ENCODE measurements at places on chromosomes 1 and 21.
A peak's percentile ranks its signal among the peaks of the same experiment; 100 is the strongest.

DNA sequence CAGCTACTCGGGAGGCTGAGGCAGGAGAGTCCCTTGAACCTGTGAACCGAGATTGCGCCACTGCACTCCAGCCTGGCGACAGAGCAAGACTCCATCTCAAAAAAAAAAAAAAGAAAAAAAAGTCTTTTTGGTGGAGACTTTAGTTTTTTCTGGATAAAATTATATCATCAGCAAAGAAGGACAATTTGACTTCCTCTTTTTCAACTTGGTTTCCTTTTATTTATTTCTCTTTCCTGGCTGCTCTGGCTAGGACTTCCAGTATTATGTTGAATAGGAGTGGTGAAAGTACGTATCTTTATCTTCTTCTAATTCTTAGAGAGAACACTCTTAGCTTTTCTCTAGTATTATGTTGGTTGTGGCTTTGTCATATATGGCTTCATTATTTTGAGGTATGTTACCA, 130.8 kb downstream of the PCBP3 start:
- no peaks in the 10 kb centered on the region for H3K27me3 ChIP-seq
- no peaks in the 10 kb centered on the region for H3K36me3 ChIP-seq
- DNase-seq: no peak
- H3K27ac ChIP-seq: no peak overlapping the region
- no peaks in the 10 kb centered on the region for H3K4me1 ChIP-seq
- H3K4me3 ChIP-seq: no peak overlapping the region

DNA sequence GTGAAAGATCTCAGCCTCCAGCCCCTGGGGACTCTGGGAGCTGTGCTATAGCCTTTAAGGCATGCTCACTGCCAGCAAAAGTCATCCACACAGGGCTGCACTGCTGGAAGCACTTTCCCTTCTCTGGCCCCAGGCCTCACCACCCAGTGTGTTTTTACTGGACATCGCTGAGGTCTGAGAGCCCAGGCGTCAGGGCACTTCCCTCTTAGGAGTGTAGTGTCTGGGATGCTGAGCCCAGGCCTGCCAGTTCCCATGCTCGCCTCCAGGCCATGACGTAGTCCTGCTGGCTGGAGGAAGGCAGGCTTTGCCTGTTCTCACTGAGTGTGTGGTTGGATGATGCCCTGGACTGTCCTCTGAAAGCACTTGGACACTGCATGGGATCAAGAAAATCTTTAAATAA, 101.2 kb downstream of the GDAP2 start:
- H3K4me3 ChIP-seq: no peak overlapping the region
- no peaks in the 10 kb centered on the region for H3K36me3 ChIP-seq
- H3K4me1 ChIP-seq: peaks cover 10% of the 10 kb centered on the region
- no peak for DNase-seq

- peaks cover 4% of the 10 kb centered on the region for H3K27me3 ChIP-seq
- H3K36me3 ChIP-seq: no peaks in the 10 kb centered on the region
- DNase-seq: no peak
Measured at GRCh38 chr1:243890576-243890975, 40.5 kb upstream of the AKT3 start.

GRCh38 chr1:218317061-218317460, 28.1 kb upstream of the TGFB2 start:
- no peaks in the 10 kb centered on the region for H3K27me3 ChIP-seq
- H3K27ac ChIP-seq: no peak overlapping the region
- DNase-seq: no peak
- H3K4me1 ChIP-seq: no peaks in the 10 kb centered on the region

DNA sequence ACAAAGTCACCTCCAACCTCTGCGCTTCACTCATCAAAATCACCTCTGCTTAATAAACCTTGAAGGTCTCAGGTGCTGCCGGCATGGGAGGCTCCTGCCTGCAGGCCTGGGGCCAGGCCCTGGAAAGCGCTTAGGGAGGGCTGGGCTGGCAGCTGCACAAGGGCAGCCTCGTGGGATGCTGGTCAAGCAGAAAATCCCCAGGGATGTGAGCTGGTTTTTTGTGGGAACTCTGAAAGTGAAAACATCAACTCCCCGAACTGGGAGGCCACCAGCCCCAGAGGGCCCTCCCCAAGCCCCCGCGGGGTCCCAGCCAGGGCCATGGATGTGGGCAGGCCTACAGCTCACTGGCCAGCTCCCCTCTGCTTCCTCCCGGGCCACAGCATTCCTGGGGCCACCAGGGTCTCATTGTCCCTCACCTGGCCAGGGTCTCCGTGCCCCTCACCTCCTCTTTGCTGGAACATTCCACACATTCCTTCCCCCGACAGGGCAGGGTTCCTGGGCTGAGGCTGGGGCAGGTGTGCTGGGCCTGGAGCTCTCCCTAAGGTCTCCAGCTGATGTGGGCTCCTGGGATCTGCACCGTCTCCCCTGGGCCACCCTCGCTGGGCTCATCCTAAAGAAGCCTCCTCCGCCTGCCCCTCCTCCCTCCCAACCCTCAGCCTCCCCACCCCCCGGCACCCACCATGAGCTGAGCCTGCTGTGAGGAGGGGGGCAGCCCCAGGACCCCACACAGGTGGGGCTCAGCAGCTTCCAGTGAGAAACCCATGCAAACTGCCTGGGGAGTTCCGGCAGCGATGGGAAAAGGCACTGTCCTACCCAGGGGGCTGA, 36.0 kb upstream of the POFUT2 start:
- no peaks in the 10 kb centered on the region for H3K36me3 ChIP-seq
- DNase-seq: peak; percentile 38
- peaks cover 45% of the 10 kb centered on the region for H3K4me1 ChIP-seq
- no peak overlapping the region for H3K27ac ChIP-seq
- H3K27me3 ChIP-seq: no peaks in the 10 kb centered on the region
- H3K4me3 ChIP-seq: no peak overlapping the region

DNA sequence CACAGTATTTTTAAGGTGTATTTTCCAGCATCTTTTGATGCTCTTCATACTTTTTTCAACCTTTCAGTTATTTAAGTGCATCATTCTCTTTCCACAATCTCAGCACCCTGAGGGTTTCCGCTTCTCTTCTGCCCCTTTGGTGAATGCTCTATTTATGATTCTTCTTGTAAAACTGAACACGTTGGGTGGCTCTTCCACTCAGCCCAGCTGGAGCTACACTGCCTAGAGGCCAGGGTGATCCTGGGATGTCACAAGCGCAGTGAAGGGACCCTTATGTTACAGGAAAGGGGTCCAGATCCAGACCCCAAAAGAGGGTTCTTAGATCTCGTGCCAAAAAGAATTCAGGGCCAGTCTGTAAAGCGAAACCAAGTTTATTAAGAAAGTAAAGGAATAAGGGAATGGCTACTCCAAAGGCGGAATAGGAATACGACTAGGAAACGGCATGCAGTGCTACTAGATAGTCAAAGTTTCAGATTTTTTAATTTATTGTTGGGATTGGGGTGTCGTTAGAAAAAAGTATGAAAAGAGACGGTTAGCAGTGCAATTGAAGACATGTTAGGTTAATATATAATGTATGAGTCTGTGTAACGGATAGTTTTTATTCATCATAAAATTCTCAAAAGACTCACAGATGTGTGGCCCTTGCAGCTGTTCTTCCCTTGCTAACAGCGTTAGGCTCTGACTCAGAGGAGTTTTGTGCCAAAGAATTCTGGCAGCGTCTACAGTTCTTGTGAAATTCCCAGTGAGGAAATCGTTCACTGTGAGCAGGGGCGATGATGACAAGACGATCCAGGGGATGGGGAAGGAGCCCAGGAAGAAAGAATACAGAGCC, 14.4 kb upstream of the ERVH48-1 start:
- DNase-seq: no peak
- H3K36me3 ChIP-seq: no peaks in the 10 kb centered on the region
- no peak overlapping the region for H3K4me3 ChIP-seq

DNA sequence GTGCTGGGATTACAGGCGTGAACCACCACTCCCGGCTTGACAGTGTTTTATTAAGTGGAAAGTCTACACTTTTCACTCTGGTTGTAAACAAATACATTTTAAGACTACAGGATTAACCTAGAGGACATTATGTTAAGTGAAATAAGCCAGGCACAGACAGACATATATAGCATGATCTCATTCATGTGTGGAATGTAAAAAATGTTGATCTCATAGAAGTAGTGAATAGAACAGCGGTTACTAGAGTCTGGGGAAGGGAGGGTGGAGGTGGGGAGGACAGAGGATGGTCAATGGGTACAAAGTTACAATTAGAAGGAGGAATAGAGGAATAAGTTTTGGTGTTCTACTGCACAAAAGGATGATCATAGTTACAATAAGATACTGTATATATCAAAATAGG, 16.9 kb downstream of the CTH start:
- H3K27ac ChIP-seq: no peak overlapping the region
- DNase-seq: no peak
- H3K4me1 ChIP-seq: no peaks in the 10 kb centered on the region
- H3K36me3 ChIP-seq: peaks cover 22% of the 10 kb centered on the region
- no peak overlapping the region for H3K4me3 ChIP-seq
- H3K27me3 ChIP-seq: no peaks in the 10 kb centered on the region

- H3K4me1 ChIP-seq: peaks cover 90% of the 10 kb centered on the region
- peaks cover 12% of the 10 kb centered on the region for H3K36me3 ChIP-seq
- H3K27ac ChIP-seq: peak overlapping the region; percentile 98
- peak; percentile 53 for DNase-seq
Measured at GRCh38 chr1:228087771-228088251, 5.3 kb downstream of the ARF1 start.

DNA sequence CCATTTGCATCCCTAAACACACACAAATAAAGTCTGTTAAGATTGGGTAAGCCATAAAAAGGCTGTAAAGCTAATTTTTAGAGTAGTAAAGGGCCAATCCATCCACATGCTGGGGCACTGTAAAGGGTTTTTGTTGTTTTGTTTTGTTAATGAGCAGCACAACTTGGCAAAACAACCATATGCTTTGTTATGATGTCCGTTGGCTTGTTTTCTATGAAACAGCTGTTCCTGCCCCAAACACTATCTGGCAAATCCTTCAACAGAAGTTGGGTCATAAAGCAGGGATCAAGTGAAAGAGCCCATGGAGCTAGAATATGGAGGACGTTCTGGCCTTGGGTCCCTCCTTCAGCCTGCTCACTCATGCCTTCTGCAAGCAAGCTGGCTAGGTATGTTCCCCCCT, 183.6 kb downstream of the APP start:
- H3K27me3 ChIP-seq: no peaks in the 10 kb centered on the region
- no peak overlapping the region for H3K4me3 ChIP-seq
- DNase-seq: no peak

- no peak for DNase-seq
- no peak overlapping the region for H3K27ac ChIP-seq
- H3K4me3 ChIP-seq: no peak overlapping the region
- no peaks in the 10 kb centered on the region for H3K4me1 ChIP-seq
- no peaks in the 10 kb centered on the region for H3K27me3 ChIP-seq
Measured at GRCh38 chr21:28781602-28782276, 210.9 kb downstream of the LTN1 start.

DNA sequence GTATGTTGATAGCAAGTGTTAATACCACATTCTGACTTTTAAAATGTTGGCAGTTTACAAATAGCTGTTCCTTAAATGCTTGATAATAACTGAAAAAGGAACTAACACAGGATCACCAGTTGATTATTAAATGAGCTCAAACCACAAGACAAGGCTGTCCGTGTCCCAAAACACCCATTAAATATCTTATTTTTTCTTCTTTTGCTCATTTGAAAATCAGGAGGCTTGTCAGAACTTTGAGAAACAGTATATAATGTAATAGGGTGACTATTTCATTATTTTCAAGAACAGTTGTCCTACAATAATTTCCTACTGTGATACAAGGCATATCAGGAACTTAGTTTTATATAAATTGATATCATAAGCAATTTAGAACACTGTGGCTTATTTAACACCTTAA, 2.7 kb downstream of the CDKN2C start:
- H3K4me3 ChIP-seq: peak overlapping the region; percentile 81
- peaks cover 12% of the 10 kb centered on the region for H3K4me1 ChIP-seq
- H3K27me3 ChIP-seq: no peaks in the 10 kb centered on the region
- no peaks in the 10 kb centered on the region for H3K36me3 ChIP-seq

- no peak overlapping the region for H3K27ac ChIP-seq
- no peaks in the 10 kb centered on the region for H3K36me3 ChIP-seq
- H3K4me1 ChIP-seq: no peaks in the 10 kb centered on the region
- no peak for DNase-seq
Measured at GRCh38 chr21:29825345-29825744, 114.5 kb downstream of the GRIK1 start.

GRCh38 chr1:215877452-215877951, 310.4 kb downstream of the KCTD3 start:
- DNase-seq: no peak
- no peaks in the 10 kb centered on the region for H3K27me3 ChIP-seq
- no peaks in the 10 kb centered on the region for H3K36me3 ChIP-seq
- no peak overlapping the region for H3K27ac ChIP-seq

GRCh38 chr1:229433364-229434004, 410 bp downstream of the ACTA1 start:
- no peaks in the 10 kb centered on the region for H3K36me3 ChIP-seq
- no peak overlapping the region for H3K4me3 ChIP-seq
- H3K4me1 ChIP-seq: peaks cover 23% of the 10 kb centered on the region
- DNase-seq: no peak
- H3K27ac ChIP-seq: no peak overlapping the region

DNA sequence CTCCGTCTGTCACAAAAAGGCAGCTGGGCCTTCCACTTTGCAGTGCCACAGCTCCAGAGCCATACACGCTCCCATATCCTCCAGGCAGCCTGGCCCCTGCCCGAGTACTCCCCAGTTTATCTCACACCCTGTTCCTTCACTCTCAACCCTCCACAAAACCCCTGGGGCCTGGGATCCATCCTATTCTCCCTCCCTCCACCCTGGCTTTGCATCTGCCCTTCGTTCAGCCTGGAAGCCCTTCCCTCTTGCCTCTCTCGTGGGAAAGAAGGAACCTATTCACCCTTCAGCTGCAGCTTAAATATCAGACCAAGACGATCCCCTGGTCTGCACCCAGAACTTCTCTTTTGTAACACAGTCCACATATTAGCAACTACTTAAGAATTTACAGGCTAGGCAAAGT, 56.7 kb downstream of the CAMK2N1 start:
- no peak overlapping the region for H3K4me3 ChIP-seq
- H3K36me3 ChIP-seq: no peaks in the 10 kb centered on the region
- H3K27ac ChIP-seq: no peak overlapping the region
- no peak for DNase-seq
- no peaks in the 10 kb centered on the region for H3K4me1 ChIP-seq
